Sciatic nerve (tissue), 2 donors: ENCODE measurements at places on chromosomes 2 and 18.

- DNase-seq: no peak
Observed at GRCh38 chr2:208099682-208100470, 24.4 kb downstream of the CRYGD start.

- no peak for DNase-seq
Observed at GRCh38 chr2:45780541-45781463, 129.3 kb downstream of the PRKCE start.

GRCh38 chr2:15936277-15937104, 3.9 kb upstream of the MYCN start:
- no peak for DNase-seq

DNA sequence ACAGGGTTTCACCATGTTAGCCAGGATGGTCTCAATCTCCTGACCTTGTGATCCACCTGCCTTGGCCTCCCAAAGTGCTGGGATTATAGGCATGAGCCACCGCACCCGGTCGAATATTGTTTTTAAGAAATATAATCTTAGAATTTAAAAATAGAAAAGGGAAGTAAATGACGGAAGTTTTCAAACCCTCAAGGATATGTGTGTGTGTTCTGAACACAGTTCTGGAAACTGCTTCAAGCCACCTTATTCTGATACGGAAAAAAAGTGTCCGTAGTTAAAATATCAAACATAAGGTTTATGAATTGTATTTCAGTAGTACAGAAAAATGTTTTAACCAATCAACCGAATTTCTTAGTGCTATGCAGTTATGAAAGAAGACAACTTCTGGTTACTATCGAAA, 115.9 kb downstream of the UPP2 start:
- no peak for DNase-seq

GRCh38 chr2:157782057-157782845, 93.9 kb downstream of the ACVR1 start:
- no peak for DNase-seq

DNA sequence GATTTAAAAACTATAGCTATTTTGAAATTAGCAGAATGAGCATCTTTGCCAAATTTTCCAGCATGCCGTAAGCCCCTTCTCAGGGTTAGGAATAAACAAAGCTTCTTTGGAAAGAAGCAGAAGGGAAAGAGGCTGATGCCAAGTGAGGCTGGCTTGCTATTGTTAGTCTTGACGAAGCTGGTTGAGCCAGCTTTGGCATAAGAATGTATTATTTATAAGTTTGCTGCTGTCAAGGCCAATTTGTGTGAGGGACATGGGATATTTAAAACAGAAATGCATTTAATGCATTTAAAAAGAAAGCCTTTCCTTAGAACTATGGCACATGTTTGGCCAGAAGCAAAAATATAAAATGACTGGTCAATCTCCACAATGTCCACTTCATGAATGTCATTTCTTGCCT, 52.5 kb upstream of the TTN start:
- no peak for DNase-seq

DNA sequence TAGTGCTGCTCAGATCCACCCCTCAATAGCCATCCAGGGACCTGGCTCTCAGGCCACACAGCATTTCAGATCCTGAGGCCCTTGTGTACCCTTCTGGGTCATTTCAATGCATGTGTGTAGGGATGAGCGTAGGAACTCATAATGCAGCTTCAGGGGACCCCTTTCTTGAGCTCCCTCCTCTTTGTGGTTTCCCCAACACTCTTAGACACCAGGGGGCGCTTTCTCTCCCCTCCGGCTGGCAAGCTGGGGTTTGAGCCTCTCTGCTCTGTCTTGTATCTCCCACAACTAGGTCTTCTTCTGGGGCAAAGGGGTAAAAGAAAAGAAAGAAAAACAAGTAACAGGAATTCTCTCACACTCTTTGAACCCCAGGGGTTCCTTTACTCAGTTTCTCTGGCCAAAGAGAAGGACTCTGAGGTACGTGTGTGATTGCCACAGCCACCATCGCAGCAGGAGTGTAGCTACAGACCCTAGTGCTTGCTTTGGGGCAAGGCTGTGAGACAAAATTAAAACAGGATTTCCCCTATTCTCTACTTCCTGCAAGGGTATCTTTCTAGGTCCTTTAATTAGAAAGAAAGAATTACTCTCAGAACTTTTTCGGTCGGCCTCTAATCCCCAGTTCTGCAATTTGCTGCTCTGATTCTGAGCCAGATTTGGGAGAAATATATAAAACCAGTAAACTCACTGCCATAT, 38.0 kb downstream of the CABYR start:
- peak; percentile 80 for DNase-seq

GRCh38 chr18:23306822-23307221, 146.3 kb upstream of the RIOK3 start:
- DNase-seq: no peak

GRCh38 chr2:73376681-73377080, 9.0 kb upstream of the ALMS1 start:
- DNase-seq: no peak

DNA sequence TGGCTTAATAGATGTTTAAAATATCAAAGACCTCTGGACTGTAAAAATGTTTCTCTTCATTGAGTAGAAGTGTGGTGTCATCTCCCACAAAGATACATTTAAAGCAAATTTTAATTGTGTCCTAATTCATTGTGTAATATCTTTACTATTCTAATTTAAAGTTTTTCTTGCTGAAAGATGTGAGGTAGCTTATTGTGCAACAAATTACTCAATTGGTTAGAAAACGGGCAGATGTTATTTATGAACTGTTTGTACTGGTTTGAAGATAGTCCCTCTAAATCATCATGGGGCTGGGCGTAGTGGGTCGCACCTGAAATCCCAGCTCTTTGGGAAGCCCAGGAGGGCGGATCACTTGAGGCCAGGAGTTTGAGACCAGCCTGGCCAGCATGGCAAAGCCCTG, 65.3 kb downstream of the CYBRD1 start:
- no peak for DNase-seq

DNA sequence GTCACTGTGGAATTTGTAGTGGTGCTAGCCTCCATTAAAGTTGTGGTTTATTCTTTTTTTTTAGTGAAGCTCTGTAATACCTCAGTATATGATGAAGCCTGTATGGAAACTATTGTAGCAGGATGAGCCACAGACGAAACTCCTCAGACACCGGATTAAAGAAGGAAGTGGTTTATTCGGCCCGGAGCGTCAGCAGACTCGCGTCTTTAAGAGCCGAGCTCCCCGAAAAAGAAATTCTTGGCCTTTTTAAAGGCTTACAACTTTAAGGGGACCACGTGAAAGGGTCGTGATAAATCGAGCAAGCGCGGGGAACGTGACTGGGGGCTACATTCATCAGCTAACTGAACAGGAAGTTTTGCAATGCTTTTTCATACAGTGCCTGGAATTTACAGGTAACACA, 8.1 kb upstream of the CCL20 start:
- DNase-seq: no peak

DNA sequence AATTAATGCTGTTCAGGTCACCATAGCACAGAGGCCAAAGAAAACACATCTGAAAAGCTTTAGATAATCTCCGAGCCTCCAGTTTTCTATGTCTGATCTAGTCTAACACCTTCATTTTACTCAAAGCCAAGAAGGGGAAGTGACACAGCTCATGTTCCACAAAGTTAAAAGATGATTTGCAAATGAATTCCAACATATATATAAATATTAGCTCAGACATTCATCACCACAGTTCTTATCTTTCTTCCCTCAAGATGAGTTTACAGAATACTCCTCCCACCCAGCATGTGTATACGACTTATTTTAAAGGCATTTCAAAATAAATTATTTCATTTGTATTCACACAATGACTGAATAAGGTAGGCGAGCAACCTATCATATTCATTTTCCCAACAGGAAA, 82.4 kb downstream of the AAK1 start:
- no peak for DNase-seq

DNA sequence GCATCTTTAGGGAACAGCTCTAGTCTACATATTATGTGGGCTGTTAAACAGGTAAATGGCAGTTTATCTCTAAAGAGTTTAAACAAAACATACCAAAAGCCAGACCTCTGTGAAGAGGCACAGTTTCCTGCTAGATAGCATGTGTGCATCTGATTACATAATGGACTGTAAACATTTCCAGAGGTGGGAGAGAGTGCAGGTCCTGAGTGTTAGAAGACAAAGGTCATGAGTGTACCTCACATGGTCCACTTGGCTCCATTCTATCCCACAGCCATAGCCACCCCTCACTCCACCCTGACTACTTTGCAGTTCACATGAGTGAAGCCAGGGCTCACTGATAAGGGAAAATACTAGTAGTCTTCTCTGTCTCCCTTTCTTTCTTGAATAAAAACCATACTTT, 233.4 kb downstream of the MTX2 start:
- no peak for DNase-seq

GRCh38 chr2:58701688-58702301, 460.7 kb upstream of the FANCL start:
- no peak for DNase-seq

DNA sequence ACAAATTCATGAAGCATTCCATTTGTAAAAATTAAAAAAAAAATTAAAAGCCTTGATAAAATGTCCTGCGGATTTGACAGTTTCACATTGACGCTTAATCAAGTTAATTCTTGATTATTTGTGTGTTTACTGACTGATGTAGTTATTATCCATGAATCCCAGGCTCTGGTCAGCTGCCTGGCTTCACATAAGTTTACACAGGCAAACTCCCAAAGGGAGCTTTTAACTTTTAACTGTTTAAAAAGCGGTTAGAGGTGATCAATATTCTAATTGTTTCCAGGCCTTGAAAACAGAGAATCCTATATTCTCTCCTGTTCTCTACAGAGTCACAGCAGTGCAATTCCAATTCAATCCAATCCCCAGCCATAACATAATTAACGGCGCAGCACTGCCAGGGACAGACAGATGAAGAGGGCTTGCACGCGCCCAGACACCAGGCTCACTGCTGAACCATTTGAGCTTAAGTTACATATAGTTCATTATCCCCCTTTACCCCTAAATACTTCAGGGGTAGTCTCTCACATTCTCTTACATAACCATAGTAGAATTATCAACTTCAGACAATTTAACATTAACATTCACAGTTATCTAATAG, 47.5 kb downstream of the ATP8B1 start:
- DNase-seq: no peak

- DNase-seq: no peak
Observed at GRCh38 chr2:201709747-201710146, 11.3 kb upstream of the MPP4 start.

DNA sequence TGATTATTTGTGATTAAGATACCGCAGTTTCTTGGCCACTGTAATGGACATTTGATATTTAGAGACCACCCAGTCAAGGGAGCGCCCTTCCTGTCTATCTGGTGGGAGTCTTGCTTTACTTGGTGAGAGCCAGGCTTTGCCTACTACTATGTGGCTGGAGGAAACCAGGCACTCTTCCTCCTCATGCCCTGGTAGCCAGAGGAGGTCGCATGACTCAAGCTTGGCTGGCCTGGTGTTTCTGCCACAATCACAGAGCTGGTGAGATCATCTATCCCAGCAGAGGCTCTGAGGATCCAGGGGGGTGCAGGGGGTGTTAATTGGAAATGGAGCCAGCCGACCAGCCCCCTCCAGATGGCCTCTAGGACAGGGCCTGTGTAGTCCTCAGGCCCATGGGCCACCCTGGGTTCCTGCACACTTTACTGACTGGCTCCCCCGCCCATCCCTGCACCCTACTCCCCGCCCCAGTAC, 46.8 kb upstream of the BIN1 start:
- peak; percentile 58 for DNase-seq

GRCh38 chr18:9642799-9643462, 28.6 kb upstream of the PPP4R1 start:
- no peak for DNase-seq

DNA sequence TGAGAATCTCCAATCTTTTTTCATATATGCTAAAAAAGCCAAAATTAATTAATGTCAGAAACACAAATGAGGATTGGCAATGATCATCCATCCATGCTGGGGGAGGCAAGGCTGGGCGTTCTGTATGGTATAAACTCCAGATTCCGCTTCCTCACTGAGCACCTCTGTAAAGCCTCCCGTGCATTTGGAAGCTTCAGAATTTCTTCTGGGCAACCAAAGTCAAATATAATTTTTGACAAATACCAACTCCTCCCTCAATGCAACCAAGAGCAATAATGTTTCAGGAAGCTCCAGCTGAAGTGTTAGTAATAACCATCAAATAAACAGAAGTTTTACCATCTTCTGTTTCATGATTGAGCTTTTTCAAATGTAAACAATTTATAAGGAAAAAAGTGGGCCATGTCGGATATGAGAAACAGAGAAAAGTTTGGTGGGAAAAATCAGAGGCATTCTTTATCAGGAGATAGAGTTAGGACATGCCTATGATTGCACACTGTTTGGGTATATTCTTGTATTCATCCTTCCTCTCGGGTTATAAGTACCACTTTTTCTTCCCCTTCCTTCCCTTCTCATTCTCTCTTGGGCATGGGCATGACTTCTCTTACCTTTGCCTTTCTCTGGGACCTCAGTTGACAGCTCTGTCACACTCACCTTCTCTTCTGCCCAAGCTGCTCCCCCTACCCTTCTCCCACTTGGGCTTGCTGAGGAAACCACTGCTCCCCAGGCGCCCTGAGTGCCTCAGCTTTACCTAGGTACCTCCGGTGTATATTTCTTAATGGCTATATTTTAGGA, 149.5 kb upstream of the ZEB2 start:
- DNase-seq: no peak

DNA sequence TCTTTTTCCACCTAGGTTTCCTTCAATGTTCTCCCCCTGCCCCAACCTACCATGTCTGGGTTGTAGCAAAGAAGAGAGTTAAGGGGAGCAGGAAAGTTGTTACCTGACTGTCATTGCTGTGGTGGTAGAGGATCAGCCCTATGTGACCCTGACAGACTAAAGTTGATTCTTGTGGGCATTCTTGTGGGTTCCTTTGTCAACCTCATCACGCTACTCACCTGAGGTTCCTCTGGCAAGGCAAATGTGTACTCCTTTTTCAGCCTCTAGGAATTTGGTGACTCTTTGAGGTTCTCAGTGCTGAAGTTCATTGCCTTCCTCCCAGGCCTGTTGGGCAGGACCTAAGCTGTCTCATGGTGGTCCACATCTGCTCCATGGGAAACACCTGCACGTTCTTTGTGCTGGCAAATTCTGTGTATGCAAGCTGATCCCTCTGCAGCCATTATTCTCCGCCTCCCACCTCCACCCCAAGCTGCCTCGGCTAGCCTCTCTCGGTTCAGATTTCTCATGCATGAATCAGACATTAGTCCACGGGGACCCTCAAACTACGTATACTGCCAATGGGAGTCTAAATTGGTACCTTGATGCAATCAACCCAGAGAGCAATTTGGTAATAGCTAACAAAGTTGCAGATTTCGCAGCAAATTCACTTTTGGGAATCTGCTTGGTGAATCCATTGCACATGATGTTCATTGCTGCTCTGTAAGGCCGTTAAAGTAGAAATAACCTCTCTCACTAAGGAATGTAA, 1.5 kb upstream of the GMCL1 start:
- no peak for DNase-seq

DNA sequence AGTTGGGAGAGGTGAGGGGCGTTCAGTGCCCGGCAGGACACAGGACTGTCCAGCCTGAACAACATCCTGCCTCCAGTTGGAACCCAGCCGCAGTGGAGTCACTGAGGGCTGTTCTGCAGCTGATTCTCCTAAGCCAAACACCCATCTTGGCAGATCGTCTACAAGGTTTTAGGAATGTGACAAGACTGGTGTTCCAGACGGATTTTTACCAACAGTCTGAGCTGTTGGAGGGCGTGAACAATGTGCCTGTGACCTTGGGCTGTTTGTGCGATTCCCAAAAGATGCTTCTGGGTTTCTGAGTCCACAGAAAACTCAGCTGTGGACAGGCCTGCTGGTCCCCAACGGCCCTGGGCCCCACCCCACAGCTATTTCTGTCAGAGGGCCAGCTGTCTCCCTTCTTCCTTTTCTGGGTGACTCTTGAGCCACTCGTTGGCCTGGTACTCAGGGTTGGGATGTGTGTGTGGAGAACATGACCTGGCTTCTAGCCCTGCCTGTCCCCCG, 5.7 kb downstream of the LRRFIP1 start:
- DNase-seq: no peak

- DNase-seq: no peak
Observed at GRCh38 chr2:142834021-142834420, 43.4 kb upstream of the KYNU start.
